Smooth muscle cell of the pulmonary artery (primary cell): ENCODE measurements at places on chromosomes 6 and 20. TPM values are rescaled to one million over a fixed set of nuclear protein-coding genes. Genes with fewer than 3 reads are reported as not detected.

Gene C2
- 1.7 and 4.7 TPM in 2 replicates for total RNA-seq

Gene TCP11
- total RNA-seq: 0.07 and 0.26 TPM in 2 replicates

Gene NCOA7
- 128 and 150 TPM in 2 replicates for total RNA-seq

Gene AARS2
- total RNA-seq: 15.8 and 18.5 TPM in 2 replicates

Gene OLIG3
- not detected in 2 replicates for total RNA-seq

Gene RIMS1
- 2.3 and 3.6 TPM in 2 replicates for total RNA-seq

Gene KCNK16
- total RNA-seq: not detected in 2 replicates

Gene GLP1R
- not detected in 2 replicates for total RNA-seq

Gene WFDC12
- not detected in 2 replicates for total RNA-seq

Gene SAMD3
- total RNA-seq: 9.3 and 9.7 TPM in 2 replicates

Gene ECT2L
- 0.07 TPM in 1 of 2 replicates, not detected in the other for total RNA-seq

Gene BPIFB4
- not detected in 2 replicates for total RNA-seq

Gene MEI4
- not detected in 2 replicates for total RNA-seq

Gene NHSL1
- 3.9 and 5.6 TPM in 2 replicates for total RNA-seq

Gene CST2
- total RNA-seq: 2.4 and 17.5 TPM in 2 replicates

Gene CLVS2
- not detected in 2 replicates for total RNA-seq

Gene PRL
- not detected in 2 replicates for total RNA-seq

Gene GABRR1
- not detected in 2 replicates for total RNA-seq

Gene GOPC
- total RNA-seq: 51.5 and 56.3 TPM in 2 replicates

Gene KIAA1755
- 4.7 and 5.9 TPM in 2 replicates for total RNA-seq

Gene C4B
- total RNA-seq: 8.4 and 12.6 TPM in 2 replicates

Gene ATP6V1G2
- total RNA-seq: 1.5 and 4.3 TPM in 2 replicates

Gene PLG
- total RNA-seq: not detected in 2 replicates

Gene FAM83C
- total RNA-seq: not detected in 2 replicates

Gene FRMD1
- not detected in 2 replicates for total RNA-seq

Gene CALHM6
- 1.5 and 1.9 TPM in 2 replicates for total RNA-seq

Gene LHFPL5
- total RNA-seq: not detected in 2 replicates

Gene FILIP1
- 0.33 and 0.91 TPM in 2 replicates for total RNA-seq

Gene FERMT1
- total RNA-seq: 2.0 and 6.4 TPM in 2 replicates

Gene ARG1
- not detected in 2 replicates for total RNA-seq

Gene MATN4
- 0.03 TPM in 1 of 2 replicates, not detected in the other for total RNA-seq

Gene DACT2
- total RNA-seq: 0.07 and 0.98 TPM in 2 replicates

Gene MAPK13
- 16.7 and 17.1 TPM in 2 replicates for total RNA-seq

Gene LAMA5
- 243 and 256 TPM in 2 replicates for total RNA-seq

Gene SLC17A4
- not detected in 2 replicates for total RNA-seq

Gene ZC3H12D
- 0.17 and 0.33 TPM in 2 replicates for total RNA-seq

Gene JPH2
- total RNA-seq: 2.2 and 5.6 TPM in 2 replicates

Gene RNF144B
- total RNA-seq: 1.2 and 2.7 TPM in 2 replicates

Gene BTNL2
- not detected in 2 replicates for total RNA-seq

Gene ABHD16B
- not detected in 2 replicates for total RNA-seq

Gene DNPH1
- total RNA-seq: 29.1 and 40.7 TPM in 2 replicates

Gene CGA
- not detected in 2 replicates for total RNA-seq

Gene MOXD1
- total RNA-seq: 41.5 and 73.5 TPM in 2 replicates

Gene OGFR
- total RNA-seq: 22.6 and 26.8 TPM in 2 replicates

Gene DEFB132
- not detected in 2 replicates for total RNA-seq

Gene DEF6
- 0.59 and 1.7 TPM in 2 replicates for total RNA-seq

Gene CST1
- total RNA-seq: 0.63 and 31.1 TPM in 2 replicates

Gene LAMP5
- total RNA-seq: 0.69 and 3.6 TPM in 2 replicates

Gene C6orf120
- total RNA-seq: 45.2 and 47.6 TPM in 2 replicates

Gene ELOVL2
- total RNA-seq: 0.46 and 0.85 TPM in 2 replicates

Gene MAP1LC3A
- total RNA-seq: 28.3 and 29.1 TPM in 2 replicates

Gene SYTL3
- total RNA-seq: 1.8 and 2.0 TPM in 2 replicates

Gene LAMA2
- 75.8 and 85.8 TPM in 2 replicates for total RNA-seq

Gene SYNDIG1
- total RNA-seq: 0.56 and 1.4 TPM in 2 replicates

Gene EPB41L1
- 42.2 and 48.2 TPM in 2 replicates for total RNA-seq
